ENCODE measurements at places on chromosomes 1 and 21.
A peak's percentile ranks its signal among the peaks of the same experiment; 100 is the strongest.

GRCh38 chr1:185645162-185645640, 89.0 kb upstream of the HMCN1 start:
- no peak for DNase-seq

GRCh38 chr1:182910143-182910542, 42.8 kb downstream of the SHCBP1L start:
- no peak for DNase-seq

DNA sequence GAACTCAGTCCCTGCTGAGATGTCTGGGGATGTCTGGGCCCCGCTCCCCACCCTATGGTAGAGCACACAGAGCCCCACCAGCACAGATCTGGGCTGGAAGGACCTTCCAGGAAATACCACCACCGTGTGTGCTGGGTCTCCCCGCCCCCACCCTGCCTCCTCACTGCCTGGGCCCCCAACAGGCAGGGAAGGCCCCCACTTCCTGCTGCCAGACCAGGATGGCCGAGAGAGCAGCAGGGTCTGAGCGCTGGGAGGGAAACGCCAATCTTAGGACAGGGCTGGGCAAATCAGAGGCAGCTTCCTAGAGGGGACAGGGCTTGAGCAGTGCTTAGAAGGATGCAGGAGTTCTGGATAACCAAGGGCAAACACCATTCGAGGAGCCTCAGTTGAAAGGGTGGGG, 11.9 kb downstream of the ADGRB2 start:
- no peak for DNase-seq

DNA sequence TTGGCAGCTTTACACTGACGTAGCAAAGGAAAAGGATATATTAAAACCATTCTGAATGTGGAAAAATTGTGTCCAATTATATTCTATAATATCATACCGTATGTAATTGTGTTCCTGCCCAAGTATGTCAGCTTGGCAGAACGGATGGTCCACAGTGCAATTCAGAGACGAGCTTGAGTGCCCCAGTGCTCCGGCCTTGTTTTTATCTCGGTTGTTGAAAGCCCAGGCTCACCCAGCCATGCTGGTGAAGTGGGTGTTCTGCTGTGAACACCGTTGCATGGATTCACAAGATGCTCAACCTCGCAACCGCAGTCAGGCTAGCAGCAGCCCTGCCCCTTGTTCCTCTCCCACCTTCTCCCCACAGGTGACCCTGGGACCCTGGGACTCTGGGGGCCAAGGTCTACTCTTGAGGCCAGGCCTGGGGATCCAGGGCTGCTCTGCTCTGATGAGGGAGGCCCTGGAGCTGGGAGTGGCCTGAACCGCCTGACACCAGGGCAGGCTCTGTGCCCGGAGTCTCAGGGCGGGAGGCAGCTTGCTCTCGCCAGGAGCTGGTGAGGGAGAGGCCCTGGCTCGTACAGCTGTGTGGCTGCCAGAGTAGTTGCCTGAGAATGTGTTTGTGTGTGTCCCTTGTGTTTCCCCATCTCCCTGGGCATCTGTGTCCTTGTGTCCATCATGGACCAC, 11.2 kb downstream of the PTPRF start:
- peak; percentile 58 for DNase-seq

- DNase-seq, result no peak
Observed at GRCh38 chr1:47438165-47439016, 547 bp downstream of the FOXD2 start.

DNA sequence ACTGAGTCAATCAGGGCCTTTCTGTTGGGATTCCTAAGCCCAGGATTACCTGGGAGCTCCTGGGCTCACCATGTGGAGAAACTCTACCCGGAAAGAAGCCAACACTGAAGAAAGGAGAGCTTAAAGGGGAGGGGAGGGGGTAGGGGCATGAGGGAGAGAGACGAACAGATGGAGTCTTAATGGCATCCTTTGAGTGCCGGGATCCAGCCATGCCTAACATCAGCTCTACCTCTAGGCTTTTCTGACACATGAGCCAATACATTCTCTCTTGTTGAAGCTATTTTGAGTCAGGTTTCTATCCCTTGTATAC, 75.0 kb downstream of the NPHP4 start:
- no peak for DNase-seq

DNA sequence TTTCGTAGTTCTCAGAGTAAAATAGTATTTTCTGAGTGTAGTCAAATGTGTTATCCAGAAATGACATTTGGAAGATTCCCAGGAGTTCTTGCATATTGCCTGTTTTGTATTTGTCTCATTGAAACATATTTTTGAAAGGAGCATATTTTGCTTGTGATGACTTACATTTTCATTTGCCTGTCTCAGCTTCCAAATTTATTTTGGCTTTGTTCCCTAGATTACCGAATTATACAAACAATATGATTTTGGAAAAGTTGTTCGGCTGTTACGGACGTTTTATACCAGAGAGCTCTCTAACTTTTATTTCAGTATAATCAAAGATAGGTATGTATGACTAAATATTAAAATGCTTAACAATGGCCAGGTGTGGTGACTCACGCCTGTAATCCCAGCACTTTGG, 46.0 kb downstream of the IARS2 start:
- no peak for DNase-seq

GRCh38 chr1:150106341-150106740, 38.8 kb downstream of the VPS45 start:
- DNase-seq, result no peak

Measured in hepatocyte (in vitro differentiated cells).